ENCODE measurements at places on chromosomes 1 and 21.

GRCh38 chr1:25338986-25339385 is 852 bp downstream of the TMEM50A start:
- no peak for DNase-seq

DNA sequence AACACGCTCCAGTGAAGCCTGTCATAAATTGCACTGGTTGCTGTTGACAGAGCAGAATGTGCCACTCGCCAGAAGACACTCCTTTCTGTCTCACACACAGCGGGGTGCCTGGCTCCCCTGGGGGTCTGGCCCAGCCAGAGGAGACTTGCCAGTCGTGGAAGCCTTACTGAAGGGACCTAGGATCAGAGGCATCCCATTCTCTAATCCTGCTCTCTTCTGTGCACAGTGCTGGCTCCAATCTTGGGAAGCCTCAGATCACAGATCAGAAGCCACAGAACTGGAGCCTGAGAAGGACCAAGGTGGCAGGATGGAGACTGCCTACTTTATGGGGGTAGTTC is 1.4 kb downstream of the SLC9A1 start:
- DNase-seq: no peak

- no peak for DNase-seq
These were observed 39.3 kb downstream of the VWA5B1 start for GRCh38 chr1:20329793-20330542.

DNA sequence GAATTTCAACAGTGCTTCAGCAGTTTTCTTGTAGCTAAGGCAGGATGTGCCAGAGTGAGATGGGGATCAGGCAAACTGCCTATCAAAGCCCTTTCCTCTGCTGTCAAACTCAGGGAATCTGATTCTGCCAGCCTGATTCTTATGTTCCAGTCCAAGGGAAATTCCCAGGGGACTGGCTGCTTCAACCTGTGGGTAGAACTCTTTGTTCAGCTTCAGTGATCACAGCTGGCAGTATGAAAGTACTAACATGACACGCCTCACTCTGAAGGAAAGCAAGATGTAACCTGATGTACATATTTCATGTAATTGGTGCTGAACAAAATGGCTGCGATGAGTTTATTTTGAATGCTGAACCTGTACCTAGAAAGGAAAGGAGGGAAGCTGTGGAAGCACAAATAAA is 40.1 kb upstream of the SLC5A9 start:
- no peak for DNase-seq

DNA sequence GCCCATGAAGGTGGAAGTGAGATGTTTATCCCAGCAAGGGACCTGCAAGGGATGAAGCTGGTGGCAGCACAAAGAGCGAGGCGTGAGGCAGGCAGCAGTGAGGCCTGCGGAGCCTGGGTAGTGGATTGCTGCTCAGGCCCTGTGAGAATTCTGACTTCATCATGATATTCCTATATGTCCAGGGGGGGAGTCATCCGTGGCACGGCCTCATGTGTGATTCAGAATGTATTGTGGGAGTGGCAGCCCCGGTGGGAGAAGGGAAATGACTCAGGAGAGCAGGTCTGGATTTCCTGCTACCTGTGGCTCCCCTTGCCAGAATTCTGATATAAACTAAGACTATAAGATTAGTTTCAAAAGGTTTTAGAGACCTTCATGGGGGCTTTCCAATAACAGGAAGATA is 240.9 kb downstream of the CAMTA1 start:
- DNase-seq: no peak

- DNase-seq: no peak
These were observed 23.5 kb upstream of the LRRN2 start for GRCh38 chr1:204709021-204709420.

DNA sequence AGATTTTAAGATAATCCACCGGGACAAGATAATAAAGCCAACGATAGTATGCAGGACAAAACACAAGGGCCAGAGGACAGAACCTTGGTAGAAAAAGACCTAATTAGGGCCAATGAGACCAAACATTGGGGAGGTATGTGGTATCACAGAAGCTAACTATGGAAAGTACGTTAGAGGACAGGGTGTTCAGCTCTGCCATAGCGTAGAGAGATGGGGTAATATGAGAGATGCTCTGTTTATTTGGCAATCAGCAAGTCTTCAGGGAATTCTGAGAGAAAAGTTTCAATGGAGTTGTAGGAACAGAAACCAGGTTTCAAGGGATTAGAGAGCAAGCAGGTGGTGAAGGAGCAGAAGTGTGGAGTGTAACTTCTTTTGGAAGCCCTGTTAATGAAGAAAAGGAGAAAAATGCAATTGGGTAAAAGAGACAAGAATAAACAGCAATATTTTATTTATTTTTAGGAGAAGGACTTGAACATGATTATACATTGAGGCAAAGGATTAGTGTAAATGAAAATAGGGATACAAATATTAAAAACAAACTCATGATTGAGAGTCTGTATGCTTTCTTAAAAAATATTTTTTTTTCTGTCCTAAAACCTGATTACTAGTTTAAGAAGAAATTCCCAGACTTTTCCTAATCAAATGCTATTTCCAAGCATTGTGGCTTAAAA is 24.0 kb downstream of the EEIG2 start:
- DNase-seq: no peak

- no peak for DNase-seq
These were observed 61.6 kb downstream of the PTGS2 start for GRCh38 chr1:186618401-186619170.

DNA sequence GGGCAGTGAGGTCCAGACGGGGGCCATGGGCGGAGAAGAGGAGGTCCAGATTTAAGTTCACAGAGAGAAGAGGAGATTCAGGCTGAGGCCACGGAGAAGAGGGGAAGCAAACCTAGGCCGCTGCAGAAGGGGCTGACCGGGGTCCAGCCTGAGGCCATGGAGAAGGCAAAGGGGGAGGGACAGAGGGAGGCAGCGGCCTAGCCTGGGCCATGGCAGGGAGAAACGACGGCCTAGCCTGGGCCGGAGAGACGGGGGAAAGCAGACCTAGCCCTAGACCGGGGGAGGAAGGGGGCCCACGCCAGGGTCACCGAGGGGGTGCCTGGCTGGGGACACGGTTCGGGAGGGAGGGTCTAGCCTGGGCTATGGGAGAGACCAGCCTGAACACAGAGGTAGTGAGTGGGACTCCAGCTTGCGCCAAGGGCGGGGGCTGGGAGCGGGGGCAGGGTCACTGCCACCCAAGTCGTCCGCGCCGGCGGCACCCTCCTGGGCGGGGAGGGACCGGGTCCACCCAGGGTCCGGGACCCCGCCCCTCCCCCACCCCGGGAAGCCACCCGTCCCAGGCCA is 459 bp downstream of the CAPZB start:
- no peak for DNase-seq

DNA sequence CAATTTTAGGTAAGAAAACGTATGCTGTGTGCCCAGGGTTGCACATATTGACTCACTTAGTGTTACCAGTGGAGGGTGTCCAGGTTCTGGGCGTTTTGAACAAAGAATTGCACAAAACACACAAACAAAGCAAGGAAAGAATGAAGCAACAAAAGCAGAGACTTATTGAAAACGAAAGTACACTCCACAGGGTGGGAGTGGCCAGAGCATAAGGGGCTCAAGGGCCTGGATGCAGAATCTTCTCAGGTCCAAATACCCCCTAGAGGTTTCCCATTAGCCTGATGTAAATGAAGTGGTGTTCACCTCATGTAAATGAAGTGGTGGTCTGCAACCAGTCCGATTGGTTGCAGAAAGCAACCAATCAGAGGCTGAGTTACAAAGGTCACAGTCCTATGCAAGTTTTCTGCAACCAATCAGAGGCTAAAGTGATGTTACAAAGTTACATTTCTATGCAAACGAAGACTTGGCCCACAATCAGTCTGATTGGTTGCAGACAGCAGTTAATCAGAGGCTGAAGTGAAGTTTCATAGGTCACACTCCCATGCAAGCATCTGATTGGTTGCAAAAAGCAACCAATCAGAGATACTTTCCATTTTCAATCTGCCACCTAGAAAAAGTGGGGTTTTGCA is 228.3 kb downstream of the ST6GALNAC3 start:
- DNase-seq: no peak
